ENCODE measurements at places on chromosomes 6 and 20.

DNA sequence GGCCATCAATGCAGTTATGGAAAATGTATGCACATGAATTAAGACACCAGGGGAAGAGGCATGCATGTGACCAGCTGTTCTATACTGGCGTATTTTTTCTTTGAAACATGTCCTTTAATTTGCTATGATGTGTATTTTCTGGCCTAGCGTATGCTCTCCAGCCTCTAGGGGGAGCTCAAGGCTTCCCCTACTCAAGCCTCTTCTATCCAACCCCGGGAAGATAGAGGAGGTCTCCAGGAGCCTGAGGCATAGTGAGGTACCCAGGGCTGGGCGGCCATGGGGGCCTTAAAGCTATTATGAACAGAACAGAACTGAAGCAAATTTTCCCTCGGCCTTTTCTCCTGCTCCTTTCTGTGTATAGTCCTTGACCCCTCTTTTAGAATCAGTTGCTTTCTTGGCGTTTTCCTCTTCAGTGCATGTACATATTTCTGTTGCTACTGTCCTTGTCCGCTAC lies 528.9 kb downstream of the MAFB start:
- DNase-seq, result peak; percentile 50

DNA sequence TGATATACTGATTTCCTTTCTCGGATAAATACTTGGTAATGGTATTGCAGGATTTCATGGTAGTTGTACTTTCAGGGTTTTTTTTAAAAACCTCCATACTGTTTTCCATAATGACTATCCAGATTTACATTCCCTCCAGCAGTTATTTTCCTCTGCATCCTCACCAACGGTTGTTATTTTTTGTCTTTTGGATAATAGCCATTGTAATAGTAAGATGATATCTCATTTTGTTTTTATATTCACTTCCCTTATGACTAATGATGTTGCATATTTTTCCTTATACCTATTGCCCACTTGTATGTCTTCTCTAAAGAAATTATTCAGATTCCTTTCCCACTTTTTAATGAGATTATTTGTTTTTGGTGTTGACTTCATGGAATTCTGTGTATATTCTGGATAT lies 231.0 kb downstream of the MEI4 start:
- no peak for DNase-seq

DNA sequence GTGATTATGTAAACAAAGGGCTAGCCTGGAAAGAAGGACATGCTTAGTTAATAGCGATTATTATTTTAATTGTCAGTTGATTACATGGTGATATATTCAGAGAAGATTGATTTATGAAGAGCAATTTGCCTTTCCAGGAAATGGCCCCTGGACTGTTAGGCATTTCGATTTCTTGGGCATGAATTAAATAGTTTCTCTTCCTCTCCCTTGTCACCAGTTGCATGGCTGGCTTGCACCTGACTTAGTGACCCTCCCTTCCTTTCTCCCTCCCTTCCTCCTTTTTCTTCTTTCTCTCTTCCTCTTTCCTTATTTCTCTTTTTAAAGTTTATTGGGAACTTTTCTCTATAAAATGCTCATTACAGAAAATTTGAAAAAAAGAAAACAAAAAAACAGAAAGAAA lies 235.4 kb downstream of the CDC5L start:
- DNase-seq, result no peak

- DNase-seq, result no peak
Observed at GRCh38 chr20:61819574-61819846, 246.2 kb downstream of the TAF4 start.

DNA sequence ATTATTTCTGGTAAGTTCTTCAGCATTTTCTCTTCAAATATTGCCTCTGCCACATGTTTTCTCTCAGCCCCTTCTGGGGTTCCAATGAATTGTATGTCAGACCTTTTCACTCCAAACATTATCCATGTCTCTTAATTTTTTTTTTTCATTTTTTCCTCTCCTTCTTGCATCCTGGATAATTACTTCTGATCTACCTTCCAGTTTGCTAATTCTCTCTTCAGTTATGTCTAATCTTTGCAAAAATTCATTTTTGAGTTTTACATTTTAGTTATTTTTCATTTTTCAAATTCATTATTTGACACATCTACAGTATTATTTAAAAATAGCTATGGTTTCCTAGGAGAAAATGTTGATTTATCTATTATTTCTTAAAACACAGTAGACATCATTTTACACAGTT lies 271.7 kb downstream of the TFAP2B start:
- DNase-seq, result no peak

- DNase-seq, result no peak
Observed at GRCh38 chr6:93120154-93120742, 299.1 kb downstream of the EPHA7 start.

GRCh38 chr6:31710523-31711219 lies 4.0 kb downstream of the LY6G6F start:
- DNase-seq, result no peak

DNA sequence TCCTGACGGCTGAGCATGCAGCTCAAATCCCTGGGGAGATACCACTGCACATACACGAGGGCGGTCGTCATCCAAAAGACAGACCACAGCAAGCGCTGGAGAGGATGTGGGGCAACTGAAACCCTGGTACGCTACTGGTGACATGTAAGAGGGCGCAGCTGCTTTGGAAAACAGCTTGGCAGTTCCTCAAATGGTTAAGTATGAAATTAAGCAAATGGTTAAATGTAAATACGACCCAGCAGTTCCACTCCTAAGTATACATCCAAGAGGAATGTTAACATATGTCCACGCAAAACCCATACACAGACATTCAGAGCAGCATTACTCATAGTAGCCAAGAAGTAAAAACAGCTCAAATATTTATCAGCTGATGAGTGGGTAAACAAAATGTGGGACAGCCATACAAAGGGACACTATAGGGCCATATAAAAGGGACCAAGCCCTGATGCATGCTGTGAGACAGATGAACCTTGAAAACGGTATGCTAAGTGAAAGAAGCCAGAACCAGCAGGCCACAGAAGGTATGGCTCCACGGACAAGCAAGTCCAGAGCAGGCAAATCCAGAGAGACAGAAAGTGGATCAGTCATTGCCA lies 38.5 kb downstream of the RIPOR3 start:
- DNase-seq, result no peak

DNA sequence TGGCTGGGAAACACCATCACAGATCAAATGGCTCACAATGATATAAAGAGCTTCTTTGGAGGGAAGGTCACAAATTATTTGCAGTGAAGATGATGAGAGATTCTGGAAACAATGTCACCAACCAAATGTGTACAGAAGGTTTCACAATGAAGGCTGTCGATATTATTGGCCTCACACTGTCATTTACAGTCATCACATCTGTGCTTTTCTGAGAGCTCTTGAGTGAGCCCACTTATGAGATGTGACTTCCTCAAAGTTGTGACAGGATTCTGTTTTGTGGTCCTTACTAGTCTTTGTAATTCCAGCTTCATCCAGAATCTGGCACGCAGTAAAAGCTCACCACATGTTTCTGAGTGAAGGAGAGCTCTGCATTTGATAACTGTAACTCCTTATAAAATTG lies 133.6 kb downstream of the LMBRD1 start:
- no peak for DNase-seq

GRCh38 chr6:1190366-1190765 lies 121.5 kb upstream of the FOXQ1 start:
- peak; percentile 97 for DNase-seq

DNA sequence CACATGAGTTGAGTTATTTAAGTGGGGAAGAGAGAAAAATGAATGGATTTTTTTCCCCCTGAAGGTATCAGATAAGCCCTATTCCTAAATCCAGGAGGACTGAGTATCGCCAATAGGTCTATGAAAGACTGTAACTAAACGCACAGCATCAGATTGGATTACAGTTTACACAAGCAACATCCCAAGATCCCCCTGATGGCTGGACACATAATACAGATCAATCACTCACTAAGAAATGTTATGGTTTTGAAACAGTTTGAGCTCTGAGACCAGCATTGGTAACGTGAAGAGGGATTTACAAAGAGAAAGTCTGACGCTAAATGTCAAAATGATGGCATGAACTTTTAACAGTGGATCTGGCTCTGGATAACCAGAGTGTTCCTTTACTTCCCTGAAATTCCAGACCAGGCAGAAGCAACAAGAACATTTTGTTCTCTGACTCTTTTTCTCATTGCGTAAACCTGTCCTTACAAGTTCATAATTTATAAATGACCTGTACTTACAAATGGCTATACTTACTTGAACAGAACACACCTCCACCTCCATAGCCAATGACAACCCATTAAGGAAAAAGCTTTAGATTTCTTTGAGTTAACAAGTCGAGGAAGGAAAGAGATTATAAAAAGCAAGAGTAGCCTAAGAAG lies 131.8 kb upstream of the BEND3 start:
- no peak for DNase-seq

All from RCC 7860 (cell line).